ENCODE measurements at places on chromosomes 7 and 10.

GRCh38 chr7:132275416-132276233 lies 300.6 kb downstream of the PLXNA4 start:
- no peak for DNase-seq

GRCh38 chr10:14681305-14681704 lies 93.4 kb downstream of the FAM107B start:
- DNase-seq = no peak

DNA sequence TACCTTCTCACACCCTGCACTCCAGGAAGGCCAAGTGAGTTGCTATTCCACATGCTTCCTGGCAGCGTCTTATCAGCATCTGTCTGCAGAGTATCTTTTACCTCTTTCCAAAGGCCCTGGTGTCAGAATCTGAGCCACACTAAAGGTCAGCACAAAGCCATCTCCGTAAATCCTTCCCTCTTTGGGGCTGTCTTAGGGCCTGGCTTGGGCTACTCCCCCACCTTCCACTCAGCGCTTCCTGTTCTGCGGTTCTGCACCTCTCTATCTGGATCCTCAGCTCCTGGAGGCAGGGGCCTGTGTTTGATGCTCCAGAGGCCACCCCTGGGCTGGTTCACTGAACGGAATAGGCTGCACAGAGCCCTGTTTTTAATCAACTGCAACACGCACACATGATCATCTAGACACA lies 334.8 kb upstream of the GALNT17 start:
- no peak for DNase-seq

- DNase-seq = no peak
Observed at GRCh38 chr7:88146616-88147015, 73.2 kb downstream of the SRI start.

GRCh38 chr7:121473645-121474300 lies 77.7 kb upstream of the FAM3C start:
- no peak for DNase-seq

DNA sequence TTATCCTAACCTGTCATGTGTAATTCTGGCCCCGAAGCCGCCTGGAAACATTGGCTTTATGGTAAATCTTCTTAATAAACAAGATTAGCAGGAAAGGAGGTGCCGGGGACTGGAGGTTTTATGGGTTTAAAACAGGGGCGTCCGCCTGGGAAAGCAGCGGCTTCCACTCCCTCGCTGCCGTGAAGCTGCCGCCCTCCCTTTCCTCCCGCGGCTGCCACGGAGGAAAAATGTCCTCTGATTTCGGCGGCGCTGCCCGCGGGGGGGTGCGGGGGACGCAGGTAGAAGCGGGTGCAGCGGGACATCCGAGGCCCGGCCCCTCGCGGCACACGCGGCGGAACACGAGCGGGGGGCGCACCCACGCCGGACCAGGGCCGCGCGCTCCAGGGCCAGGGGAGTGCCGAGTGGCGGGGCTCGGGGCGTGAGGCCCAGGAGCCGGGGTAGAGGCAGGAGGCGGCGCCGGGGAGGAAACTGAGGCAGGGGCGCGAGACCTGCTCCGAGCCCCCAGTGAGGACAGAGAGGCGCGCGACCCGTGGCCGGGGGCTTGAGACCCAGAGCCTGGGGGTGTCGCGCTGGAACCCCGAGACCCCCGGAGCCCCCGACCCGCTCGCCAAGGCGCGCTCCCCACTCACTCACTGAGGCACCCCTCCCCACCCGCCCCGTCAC lies 993 bp downstream of the PTPRN2 start:
- no peak for DNase-seq

GRCh38 chr10:50490241-50490640 lies 133.5 kb downstream of the SGMS1 start:
- no peak for DNase-seq

DNA sequence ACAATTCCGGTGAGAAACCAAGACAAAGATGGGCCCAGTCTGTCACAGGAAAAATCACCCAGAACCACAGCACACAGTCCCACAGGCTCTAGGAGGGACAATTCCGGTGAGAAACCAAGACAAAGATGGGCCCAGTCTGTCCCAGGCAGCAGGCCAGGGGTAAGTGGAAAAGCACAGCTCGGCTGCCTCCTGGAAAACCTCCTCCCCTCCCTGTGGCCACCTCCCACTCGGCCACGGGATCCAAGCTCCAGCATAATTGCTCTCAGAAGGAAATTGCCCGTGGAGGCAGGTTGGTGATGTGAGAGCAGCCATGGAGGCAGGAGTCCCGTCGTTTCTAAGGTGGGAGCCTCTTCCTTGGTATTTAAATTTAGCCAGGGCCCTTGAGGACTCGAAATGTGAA lies 95.7 kb downstream of the PLXNA4 start:
- no peak for DNase-seq

GRCh38 chr10:110149259-110149658 lies 58.1 kb upstream of the MXI1 start:
- no peak for DNase-seq

- DNase-seq = no peak
Observed at GRCh38 chr10:124339119-124340032, 79.3 kb downstream of the OAT start.

DNA sequence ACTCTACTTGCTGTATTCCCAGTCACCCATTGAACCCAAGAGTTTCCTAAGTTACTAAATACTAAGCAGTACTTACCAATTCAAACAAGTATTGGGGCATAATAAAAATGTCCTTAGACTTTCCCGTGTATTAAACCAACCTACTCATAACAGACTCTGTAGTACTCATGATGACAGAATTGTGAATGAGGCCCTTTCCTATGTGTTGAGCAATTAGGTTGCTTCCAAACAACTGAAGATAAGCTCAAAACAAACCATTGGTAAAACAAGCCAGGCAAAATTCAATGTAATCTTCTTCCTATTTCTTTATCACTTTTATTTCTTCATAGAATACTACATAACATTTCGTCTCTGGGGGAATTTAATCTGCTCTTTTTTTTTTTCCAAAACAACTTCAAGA lies 106.5 kb upstream of the ANK3 start:
- no peak for DNase-seq

GRCh38 chr7:70390251-70390650 lies 741.7 kb upstream of the GALNT17 start:
- no peak for DNase-seq

- DNase-seq = no peak
Observed at GRCh38 chr7:102152672-102153598, 133.7 kb upstream of the SH2B2 start.

DNA sequence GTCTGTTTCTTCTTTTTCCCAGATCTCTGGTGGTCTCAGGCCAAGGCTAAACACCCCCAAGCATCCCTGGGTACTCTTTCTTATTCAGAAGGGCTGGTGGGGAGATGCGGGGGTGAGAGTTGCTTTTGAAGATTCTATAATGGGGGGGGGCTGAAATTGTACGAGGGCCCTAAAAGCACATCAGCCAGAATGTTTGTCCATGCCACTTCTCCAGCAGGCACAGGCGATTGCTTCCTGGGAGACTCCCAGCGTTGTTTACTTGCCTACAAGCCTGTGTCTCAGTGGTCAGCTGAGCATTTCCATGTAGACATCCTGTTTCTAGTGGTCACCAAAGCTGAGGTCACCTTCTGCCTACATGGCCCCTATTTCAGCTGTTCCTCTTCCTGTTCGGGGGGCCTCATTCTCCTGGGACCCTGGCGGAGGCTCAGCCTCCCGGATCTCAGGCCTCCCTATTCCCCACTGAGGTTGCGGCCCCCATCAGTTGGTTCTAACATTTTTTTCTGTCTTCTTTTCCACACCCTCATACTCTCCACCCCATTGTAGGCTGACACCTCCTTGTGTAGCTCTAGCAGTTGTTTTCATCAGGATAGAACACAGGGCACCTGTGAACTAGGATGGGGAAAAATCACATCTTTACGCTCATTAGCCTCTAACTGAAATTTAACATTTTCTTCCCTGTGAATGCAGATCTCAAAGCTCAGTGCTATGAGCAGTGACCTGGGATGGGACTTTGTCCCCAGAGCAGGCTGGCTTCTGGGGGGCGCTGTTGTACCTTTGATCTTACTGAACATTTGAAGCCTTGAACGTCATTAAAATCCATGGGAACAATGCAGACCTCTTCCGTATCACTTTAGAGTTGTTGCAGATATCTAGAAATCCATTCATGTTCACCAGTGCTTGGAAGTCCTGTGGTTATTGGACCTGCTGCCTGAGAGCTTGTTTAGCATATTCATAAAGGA lies 286.5 kb downstream of the GLRX3 start:
- DNase-seq = no peak

GRCh38 chr10:35909121-35909720 lies 267.1 kb upstream of the FZD8 start:
- no peak for DNase-seq

- DNase-seq = peak; percentile 27
Observed at GRCh38 chr10:110617425-110618229, 26.5 kb upstream of the RBM20 start.

DNA sequence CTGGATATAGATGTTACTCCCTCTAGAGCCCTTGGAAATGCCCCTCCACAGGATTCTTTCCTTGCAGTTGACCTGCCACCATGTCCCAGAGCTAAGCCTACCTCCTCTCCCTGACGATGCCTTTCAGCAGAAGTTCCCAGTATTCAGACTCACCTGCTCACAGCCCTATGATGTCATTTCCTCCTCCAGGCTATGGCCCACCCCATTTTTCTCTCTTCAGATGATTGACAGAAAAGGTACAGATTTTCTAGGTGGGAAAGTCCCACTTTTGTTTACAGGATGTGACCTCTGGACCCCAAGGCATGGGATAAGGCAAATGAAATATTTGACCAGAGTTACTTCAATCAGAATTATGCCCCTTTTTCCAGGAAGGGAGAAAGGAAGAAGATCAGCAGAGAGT lies 280.2 kb upstream of the PHYHIPL start:
- DNase-seq = no peak

DNA sequence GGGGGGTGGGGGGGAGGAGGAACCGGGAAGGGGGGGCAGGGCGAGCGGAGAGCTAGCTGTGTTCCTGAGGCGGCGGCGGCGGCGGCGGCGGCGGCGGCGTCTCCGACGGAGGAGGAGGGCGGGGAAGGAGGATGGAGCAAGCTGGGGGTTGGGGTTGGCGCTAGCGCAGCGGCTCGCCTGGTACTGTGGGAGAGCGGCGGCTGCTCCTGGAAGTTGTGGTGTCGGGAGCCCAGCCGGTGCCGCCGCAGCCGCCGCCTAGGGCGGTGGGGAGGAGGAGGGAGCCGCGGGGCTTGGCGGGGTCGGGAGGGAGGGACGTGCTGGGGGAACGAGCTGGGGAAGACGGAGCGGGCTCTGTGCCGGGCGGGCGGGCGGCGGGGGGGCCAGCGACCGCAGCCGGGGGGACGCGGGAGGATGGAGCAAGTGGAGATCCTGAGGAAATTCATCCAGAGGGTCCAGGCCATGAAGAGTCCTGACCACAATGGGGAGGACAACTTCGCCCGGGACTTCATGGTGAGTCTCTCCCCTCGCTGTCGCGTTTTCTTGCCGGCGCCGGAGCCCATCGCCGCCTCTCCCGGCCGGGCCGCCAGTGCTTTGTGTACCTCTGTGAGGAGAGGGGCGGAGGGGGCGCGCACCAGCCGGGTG lies at the start of gene PTPN12:
PTPN12 (plus strand) TSS at position 160 of the 642 bp plus-strand sequence; CDS start at position 412, 252 bp downstream.
- peak; percentile 54 for DNase-seq

- DNase-seq = no peak
Observed at GRCh38 chr10:64659311-64659710, 1138.1 kb downstream of the REEP3 start.

DNA sequence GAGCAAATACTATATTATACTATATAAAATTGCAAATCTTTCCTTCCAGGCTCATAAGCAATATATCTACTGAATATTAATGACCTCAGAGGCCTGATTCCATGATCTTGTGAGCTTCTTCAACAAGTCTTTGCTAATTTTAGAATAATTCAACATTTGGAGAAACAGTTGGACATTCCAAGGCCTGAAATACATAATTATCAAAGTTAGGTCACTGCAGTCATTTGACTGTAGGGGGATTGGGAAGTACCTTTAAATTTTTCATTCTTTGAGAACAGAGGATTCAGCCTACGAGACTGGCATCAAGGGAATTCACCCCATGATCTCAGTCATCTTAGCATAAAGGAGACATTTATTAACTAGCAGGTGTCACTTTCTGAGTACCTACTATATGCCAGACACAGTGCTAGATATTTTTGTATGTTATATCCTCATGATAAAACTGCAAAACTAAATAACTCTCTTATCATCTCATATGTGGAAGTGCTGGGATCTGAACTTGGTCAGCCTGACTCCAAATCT lies 85.4 kb downstream of the DOCK4 start:
- DNase-seq = no peak

- DNase-seq = no peak
Observed at GRCh38 chr7:38054199-38054598, 123.8 kb upstream of the STARD3NL start.

Data from activated CD4-positive, alpha-beta T cell treated with anti-CD3 and anti-CD28 coated beads, Interleukin-2, amount 50 U/mL, for 48 hours (primary cell).